SHP77 treated with DMSO at 0.1 percent for 48 hours (cell line): ENCODE measurements at places on chromosomes 3 and 15.
A peak's percentile ranks its signal among the peaks of the same experiment; 100 is the strongest.

DNA sequence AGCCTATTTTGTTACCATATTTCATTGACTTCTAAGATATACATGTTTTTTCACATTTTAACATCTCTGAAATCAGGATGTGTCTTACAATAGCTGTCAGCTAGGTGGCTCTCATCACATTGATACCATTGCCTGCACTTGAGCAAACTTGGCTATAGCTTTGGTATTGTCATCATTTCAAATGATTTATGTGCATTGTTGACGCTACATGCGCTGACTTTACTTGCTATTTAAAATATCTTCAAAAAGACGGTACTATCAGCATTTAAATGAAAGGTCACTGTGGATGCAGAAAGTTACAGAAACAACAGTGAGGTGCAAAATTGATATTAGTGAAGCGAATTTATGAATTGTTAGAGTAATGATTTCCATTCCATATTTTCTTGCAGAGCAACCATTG is 54.0 kb upstream of the ABHD2 start:
- peak; percentile 9 for DNase-seq

GRCh38 chr3:155556531-155556930 is 188.3 kb downstream of the PLCH1 start:
- DNase-seq = no peak

DNA sequence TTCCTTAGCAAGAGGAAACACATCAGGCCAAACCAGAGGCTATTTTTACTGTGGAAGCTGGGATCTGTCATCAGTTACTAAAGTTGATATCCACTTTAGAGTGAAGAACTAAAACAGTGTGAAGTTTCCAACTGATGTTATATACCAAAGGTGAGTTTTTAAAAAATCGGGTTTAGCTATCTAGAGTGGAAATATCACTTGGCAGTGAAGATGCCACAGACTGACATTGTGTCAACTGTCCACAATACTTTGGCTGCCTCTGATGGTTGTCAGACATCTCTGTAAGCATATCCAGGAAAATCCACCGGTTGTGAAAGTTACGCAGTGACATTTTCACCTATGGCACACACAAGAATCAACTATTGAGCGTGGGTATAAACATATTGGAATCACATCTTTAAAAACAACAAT is 9.2 kb downstream of the ZIC1 start:
- DNase-seq = no peak

DNA sequence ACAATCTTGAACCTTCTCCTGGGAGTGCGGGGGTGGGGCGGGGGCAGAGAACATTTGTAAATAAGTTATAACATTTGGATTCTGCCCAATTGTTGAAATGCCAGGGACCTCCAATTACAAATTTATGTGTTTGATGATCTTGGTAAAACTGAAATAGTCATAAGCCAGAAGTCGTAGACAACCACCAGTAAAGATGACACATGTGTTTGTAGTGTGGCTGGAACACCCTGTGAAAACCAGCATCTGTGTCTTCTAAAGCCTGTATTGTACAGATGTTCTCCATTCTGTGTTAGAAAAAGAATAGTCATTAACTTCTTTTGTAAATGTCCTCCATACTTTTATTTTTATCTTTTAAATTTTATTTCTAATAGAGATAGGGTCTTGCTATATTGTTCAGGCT is 61.8 kb downstream of the ARIH1 start:
- DNase-seq = no peak

DNA sequence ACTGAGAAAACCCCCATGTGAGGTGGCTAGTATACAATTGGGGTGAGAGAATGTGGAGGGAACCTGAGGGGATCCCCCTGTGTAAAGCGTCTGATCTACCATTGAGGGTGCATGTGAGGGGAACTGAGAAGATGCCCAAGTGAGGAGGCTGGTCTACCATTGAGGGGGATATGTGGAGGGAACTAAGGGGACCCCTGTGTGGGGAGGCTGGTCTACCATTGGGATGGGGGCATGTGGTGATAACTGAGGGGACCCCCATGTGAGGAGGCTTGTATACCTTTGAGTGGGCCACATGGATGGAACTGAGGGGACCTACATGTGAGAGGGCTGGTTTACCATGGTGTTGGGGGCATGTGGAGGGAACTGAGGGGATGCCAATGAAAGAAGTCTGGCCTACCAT is 160.8 kb downstream of the FBLN2 start:
- DNase-seq = no peak

DNA sequence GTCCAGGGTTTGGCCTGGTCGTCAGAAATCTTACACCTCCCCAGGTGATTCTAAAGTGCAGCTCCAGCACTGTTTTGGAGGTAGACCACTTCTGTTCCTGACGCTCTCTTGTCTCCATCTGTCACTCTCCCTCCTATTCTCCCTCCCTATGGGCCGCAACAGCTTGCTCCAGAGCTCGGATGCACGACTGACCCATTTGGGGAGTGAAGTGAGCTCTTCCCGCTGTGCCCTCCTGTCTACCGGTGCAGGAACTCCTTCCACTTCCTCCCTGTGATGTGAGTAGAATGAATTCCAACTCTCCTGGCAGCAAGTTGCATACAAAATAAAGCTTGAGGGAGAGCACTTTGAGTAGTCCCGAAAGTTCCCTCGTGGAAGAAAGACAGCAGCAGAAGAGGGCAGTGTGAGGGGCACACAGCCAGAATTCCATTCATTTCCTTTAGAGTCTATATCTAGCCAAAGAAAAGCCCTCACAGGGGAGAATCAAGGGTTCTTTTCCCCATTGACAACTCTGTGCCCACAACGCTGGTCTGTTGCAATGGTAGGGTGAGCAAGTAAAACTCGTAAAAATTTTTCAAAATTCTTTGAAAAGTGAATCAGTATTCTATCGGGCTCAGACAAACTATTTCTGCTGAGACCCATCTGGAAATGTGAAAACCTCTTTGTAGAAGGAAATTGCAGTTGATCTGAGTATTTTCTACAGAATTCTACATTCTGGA is 39.9 kb upstream of the BDH1 start:
- no peak for DNase-seq

DNA sequence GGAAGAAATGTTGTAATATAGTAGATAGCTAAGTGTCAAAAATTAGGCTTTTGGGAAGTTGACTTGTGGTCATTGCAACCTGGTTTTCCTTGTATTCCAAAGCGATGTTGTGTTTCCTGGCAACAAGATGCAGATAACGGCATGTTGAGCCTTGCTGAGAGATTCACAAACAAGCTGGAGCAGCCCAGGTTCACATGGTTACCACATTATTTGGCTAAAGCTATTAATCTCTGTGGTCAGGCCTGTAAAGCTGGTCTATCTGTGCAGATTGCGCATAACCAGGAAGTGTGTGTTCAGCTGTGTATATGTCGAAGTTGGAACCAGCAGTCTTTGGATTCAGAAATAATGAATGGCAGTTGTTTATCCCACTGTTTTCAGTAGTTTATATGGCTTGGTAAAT is 6.6 kb downstream of the TIPARP start:
- DNase-seq = no peak

DNA sequence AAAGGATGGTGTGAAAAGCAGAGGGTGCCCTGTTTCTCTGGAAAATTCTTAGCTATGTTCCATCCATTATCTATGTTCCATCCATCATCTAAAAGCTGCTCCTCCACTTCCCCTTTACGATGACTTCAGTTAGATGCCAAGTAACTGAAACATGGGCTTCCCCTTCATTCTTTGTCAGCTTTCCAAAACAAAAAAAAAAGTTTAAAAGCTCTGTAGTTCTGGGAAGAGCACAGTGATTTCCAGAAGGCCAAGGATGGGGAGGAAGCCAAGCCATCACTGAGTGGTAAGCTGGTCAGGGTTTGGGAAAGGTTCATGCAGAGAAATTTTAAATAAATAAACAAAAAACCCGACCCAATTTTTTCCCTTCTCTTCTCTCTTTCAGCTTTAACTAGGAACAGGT is 111.5 kb downstream of the CFAP44 start:
- no peak for DNase-seq

GRCh38 chr3:125310623-125311081 is 64.5 kb downstream of the ZNF148 start:
- DNase-seq = no peak
